ENCODE measurements at places on chromosomes 5 and 9. TPM values are rescaled to one million over a fixed set of nuclear protein-coding genes. Genes with fewer than 3 reads are reported as not detected.

Gene RNF208
- 0.07 TPM for total RNA-seq

DNA sequence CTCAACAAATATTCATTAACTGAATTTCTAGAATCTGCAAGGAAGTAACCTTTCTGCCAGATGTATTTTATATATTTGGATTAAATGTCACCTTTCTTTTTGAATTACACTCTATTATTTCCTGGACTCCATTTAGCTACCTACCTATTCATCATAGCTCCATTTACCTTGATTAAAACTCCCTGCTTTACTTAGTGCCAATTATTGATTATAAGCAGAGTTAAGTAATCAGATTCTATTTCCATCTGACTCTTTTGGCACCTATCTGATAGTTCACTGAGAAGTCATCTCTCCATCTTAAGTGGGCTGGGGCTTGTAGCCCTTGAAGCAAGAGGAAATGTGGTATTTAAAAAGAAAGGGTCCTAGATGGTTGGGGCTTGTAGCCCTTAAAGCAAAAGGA, 88.6 kb downstream of the TRPM3 start:
- DNase-seq, result no peak

Gene ANKRD33B
- total RNA-seq, result 7.6 TPM

- DNase-seq, result no peak
Measured at GRCh38 chr5:151151793-151152192, 5.8 kb downstream of the ANXA6 start.

DNA sequence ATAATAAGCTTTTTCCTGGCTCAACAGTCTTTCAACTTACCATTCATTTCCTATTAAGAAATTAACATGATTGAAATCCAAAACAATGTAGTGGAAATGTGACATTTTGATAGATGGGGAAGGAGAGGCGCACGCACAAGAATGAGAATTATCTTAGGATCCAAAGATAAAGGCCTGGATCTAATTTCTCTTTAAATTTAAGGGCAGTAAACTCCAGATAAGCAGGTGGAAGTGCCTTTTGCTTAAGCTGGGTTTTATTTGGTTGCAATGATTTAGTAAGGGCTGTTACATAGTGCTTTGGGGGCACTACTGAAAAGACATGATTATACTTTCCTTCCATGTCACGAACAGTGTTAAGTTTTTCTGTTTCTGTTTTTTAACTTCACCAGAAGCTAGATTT, 17.3 kb downstream of the EQTN start:
- no peak for DNase-seq

GRCh38 chr5:138875552-138875875, 379 bp upstream of the LRRTM2 start:
- DNase-seq, result no peak

Gene AQP3
- total RNA-seq, result 0.20 TPM

DNA sequence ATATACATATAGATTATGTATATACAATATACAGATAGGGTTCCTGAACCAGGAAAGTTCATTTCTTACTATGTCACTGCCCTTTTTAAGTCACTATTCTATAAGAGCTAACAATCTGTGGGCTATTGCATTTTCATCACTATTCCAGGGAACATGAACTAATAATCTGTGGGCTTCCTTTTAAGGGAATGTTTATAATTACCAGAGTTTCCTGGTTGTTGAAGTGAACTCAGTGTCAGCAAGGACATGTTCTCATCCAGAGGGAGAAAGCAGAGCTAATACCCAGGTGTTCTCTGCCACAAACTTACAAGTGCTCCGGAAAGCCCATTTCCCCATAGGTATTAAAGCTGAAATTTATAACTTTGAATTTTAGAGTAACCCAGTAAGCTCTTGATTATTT, 69.6 kb downstream of the CWC27 start:
- DNase-seq, result no peak

Gene TRIP13
- total RNA-seq, result 37.9 TPM

DNA sequence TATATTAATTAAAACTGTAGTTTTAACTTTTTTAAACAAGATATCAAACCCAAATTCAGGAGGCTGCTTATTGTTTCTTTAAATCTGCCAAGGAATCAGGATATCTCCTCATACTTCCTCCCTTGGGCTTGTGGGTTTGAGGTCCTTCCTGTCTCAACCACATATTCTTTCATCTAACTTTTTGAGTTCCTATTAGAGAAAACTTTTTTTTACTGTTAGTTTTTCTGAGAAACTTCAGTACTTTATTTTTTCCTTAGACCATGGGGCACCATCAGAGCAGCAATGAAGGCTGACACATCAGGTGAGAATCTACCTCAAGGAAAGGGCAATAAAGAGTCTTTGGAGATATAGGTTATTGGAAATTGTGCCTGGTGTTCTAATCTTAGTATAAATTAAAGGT, 56.7 kb downstream of the TSSK1B start:
- no peak for DNase-seq

Gene CATSPER3
- not detected for total RNA-seq
